G401 (cell line): ENCODE measurements at places on chromosomes 13 and 19.

DNA sequence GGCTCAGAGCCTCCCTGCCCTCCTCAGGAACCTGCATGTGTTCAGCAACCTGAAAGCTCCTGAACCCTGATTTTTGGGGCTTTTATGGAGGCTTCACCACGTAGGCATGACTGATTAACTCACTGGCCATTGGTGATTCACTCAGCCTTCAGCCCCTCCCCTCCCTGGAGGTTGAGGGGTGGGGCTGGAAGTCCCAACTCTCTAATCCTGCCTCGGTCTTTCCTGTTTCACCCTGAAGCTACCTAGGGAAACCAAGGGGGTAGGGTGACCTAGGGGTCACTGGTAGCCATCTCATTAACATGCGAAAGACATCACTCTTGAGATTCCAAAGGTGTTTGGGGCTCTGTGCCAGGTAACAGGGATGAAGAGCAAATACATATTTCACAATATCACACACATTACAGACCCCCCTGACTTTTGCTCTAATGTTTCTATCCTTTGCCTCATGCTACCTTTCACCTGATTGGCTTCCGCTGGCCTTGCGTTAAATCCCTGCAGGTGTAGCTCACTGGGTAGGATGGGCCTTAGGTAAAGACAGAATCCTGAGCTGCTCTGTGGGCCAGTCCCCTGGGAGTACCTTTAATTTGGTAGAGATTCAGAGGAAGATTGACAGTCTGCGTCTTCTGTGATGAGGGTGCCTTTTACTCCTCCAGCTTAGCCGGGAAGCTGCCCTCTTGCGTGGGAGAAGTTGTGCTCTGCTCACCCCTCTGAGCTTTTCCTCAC, 260.6 kb downstream of the ATP8A2 start:
- no peak for DNase-seq

DNA sequence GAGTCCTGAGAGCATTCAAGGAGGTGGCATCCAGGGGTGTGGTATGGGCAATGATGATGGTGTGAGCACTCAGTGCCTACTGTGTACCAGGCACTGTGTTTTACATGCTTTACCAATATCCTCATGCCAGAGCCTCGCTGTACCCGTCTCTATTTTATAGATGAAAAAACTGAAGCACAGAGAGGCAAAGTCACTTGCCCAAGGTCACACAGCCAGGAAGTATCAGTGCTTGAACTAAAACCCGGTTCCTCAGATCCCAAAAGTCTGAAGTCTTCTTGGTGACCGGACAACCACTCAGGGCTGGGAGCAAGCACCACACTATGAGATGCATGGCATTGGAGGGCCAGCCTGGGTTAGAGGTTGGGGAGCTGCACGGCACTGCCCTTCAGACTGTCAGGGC, 84.1 kb downstream of the CHST8 start:
- DNase-seq: no peak

GRCh38 chr19:7415163-7415856, 66.6 kb downstream of the ARHGEF18 start:
- no peak for DNase-seq

- DNase-seq: no peak
Measured at GRCh38 chr13:76038920-76039716, 403.0 kb downstream of the LMO7 start.

DNA sequence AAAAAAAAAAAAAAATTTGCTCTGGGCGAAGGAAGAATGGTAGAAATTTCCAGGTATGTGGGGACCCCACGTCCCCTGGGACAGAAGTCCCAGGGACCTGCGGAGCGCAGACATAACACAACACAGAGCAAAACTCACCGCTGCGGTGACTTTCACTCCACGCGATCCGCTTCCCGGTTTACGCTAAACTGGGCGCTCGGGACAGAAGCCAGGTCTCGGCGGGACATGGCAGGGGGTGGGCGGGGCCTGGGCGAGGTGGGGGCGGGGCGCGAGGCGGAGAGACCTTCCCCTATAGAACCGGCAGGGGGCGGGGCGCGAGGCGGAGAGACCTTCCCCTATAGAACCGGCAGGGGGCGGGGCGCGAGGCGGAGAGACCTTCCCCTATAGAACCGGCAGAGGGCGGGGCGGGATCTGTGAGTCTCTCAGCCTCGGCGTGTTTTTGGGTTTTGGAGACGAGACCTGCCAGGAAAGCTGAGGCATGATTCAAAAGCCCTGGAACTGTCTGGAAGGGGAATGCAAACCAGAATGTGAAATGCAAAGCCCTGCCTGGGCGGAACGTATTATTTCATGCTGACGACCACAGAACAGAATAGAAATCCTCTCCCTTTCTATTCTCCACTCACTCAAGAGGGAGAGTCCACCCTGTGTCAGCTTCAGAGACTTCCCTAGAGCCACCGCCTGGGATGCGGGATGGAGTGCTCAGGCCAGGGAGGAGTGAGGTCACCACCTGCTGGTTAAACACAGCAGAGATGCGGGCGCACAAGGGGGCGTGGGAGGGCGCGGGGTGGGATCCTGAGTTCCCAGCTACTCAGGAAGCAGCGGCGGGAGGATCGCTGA, 20.2 kb upstream of the ERVV-1 start:
- peak; percentile 83 for DNase-seq

DNA sequence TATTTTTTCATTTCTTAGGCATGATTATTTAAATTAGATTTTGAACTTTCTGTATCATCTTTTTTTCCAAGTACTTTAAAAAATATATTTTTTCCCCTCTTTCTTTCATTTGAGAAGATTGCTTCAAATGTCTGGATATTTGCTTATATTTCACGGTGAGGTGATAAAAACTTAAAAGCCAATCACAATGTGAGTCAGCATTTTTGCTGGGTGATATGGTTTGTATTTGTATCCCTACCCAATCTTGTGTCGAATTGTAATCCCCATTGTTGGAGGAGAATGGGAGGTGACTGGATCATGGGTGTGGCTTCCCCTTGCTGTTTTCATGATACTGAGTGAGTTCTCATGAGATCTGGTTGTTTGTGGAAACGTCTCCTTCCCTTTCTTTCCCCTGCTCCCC, 320.5 kb downstream of the OXGR1 start:
- DNase-seq: no peak

DNA sequence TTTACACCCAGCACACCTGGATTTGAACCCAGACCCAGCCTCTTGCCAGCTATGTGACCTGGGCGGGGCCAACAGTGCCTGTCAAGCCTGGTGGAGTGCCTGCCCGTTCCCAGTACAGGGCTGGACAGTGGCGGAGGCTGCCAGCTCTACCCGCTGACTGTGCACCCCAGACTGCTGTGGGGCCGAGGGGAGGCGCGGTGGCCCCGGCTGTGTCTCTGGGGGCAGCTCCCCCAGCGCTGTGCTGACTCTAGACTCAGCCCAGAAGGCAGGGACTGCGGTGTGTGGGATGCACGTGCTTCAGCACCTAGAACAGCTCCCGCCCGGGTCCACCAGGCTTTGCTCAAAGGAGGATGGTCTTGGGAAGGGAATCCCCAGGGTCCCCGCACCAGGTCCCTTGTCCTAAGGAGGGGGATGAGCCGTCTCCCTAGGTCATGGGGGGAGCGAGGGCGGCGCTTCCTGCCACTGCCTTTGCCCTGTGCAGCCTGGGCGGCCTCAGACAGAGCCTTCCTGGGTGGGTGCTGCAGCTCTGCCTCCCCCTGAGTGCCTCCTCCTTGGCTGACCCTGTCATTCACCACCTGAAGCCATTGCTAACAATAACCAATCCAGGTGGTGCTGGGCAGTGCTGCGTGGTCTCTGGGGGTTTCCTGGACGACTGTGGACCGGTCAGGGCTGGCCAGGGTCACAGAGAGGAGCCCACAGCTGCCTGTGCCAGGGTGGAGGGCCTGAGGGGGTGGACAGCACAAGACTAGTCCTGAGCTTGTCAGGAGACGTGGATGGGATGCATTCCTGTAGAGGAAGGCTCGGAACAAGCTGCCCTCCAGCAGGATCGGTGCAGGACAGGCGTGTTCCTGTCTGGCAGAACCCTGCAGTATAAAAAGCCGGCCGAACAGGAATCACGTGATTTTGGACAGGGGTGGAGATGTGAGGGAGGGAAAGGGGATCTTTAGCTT, 18.6 kb downstream of the TMEM255B start:
- DNase-seq: no peak

GRCh38 chr13:30443957-30444404, 21.7 kb downstream of the UBE2L5 start:
- no peak for DNase-seq

DNA sequence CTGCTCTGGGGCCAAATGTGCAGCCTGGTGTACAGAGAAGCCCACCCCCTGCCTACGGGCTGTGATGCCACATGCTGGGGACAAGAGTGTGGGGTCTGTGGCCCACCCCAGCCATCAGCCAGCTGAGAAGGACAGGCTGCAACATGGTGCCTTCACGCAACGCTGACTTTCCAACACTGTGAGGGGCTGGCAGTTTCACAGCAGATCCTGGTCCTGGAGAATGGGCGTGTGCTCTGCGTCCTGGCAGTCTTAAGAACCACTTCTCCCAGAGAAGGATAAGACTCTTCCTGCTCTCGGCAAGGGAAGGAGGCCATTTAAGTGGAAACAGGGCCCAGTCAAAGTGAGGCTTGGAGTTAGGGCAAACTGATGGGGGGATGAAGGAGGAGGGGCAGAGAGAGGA, 4.6 kb downstream of the LRRC4B start:
- DNase-seq: no peak

DNA sequence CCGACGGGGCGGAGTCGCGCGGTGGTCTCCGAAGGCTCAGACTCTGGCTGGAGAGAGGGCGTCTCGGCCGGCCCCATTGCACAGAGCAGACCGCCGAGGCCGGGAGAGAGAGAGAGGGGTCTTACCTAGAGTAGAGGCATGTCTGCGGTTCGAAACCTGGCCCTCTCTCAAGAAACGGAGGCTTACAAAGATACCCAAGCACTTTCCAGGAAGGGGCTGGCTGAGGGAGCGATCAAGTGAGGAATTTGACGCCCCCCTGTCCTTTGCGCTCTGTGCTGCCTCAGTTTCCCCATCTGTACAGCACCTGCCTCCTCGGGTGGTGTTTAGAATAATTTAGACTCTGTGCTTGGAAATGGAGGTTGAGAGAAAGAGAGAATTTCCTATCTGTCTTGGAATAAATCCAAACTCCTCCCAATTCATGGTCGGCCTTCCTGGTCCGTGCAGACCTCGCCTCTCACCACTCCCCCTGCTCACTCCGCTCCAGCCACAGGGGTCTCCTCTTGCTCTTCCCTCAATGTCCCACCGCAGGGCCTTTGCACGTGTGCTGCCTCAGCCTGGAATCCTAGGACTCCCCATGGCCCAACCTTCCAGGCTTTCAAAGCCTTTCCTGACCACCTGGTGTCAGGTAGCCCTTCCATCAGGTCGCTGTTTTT, 658 bp upstream of the ISOC2 start:
- peak; percentile 35 for DNase-seq

DNA sequence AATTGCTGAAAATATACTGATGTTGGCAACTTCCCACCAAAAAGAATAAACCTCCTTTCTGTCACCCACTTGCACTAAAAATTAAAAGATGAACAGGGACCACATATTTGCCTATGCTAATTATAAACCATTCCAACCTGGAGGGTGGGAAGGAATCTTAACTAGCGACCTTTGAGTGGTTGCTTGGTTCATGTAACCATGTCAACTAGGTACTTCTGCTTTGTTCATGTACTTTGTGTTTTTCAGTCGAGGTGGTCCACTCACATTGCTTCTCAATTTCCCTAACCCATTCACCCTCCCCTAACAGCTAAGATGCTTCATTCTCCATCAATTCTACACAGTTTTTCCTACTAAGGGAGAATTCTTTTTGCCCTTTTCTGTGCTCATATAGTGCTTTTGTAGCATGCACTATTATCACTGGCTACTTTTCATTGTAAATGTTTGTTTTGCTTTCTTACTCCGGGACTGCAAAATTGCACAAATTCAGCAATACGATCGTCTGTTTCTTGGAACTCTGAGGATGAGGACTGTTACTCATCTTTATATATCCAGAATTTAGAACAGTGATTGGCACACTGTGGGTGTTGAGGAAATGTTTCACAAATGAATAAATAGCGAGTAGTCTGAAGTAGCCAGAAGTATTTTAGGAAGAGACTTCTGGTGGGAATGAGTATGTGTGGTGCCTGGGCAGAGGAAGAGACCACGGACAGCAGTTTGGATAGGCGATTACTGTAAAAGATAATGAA, 187.5 kb downstream of the GPC6 start:
- no peak for DNase-seq

- peak; percentile 52 for DNase-seq
Measured at GRCh38 chr13:99655351-99656091, 154.2 kb downstream of the TM9SF2 start.

DNA sequence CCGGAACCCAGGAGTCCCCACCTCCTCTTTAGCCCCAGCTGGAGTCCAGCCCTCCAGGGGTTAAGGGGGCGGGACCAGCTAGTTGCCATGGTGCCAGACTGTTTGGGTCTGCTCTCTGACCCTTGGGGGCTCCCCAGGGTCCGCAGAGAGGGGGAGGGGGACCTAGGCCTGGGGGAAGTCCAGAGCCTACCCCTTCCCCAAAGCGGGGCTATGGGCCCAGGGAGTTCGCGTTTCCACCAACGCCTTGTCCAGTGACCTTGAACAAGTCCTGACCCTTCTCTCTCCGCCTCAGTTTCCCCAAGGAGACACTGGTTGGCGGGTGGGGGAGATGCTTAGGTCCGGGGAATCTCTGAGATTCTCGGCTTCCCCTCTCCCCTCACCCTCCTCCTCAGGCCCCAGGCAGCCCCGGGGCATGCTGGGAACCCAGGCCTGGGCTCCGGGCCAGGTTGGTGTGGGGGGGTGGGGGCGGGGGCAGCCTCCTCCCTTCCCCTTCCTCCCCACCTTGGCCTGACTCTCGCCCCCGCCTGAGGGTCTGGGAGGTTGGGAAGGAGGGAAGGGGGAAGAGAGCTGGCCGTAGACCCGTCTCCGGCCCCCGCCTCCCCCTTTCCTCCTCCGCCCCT, 2.6 kb upstream of the SPACA6 start:
- peak; percentile 68 for DNase-seq

- no peak for DNase-seq
Measured at GRCh38 chr19:19750842-19751790, 18.2 kb upstream of the ZNF14 start.

DNA sequence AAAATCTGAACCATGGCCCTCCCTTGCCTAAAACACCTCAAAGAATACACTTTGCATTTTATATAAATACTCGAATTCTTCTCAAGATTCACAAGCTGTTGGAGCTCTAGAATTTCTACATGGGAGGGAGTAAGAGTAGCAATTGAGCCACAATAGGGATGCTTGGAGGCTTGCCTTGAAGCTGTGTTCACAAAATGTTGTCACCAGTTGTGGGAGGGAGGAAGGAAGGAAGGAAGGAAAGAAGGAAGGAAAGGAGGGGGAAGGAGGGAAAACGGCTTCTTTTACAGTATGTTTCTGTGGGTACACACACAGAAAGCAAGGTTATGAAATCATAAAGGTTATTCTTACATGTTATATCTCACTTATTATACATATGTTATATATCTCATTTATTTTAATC, 128.6 kb upstream of the PEG3 start:
- no peak for DNase-seq
